Left lung (tissue), 14 donors: ENCODE measurements at places on chromosomes 5 and 9. TPM values are rescaled to one million over a fixed set of nuclear protein-coding genes. Genes with fewer than 3 reads are reported as not detected.

DNA sequence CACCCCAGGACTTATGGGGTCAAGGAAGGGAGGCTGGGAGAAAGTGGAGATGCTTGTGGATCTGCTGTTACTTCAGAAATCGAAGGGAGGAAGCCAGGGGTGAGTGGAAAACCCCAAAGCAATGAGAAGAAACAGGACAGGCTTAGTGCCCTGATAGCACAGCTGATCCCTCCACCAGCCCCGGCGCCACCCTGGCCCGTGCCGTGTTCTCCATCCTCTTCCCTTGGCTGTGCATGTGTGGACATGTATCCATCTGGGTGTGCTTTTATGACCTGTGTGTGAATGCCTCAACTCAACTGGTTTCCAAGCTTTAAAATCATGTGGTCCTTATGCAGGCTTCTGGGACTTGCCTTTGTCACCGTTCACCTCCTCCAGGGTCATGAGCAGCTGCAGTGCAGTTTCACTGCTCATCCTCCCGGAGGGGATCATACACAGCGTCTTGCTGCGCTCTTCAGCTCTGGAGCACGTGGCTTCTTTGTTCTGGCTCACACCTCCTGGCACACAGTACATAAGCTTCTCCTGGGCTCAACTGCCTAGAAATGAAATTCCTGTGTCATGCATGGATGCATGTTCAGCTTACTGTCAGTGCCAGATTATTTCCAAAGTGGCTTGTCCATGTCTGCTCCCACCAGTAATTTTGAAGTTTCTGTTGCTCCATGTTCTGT is 58.2 kb downstream of the IPPK start:
- no peak for DNase-seq

DNA sequence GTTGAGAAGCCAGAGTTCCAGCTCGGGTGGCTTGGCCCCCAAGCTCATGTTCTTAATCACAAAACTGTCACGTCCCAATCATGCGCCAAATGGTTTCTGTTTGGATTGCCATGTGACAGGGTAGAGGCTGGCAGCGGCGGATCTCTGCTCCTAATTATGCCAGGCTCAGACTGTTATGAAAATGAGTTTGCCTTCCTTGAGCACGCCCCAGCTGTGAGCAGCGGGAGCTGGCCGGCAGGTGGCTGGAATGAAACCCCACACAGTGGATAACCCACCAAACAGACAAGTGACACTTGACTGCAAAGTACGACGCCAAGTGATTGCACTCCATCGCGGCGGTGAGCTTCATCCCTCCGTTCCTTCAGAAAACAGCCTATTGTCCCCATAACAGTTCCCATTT is 75.4 kb downstream of the CFAP77 start:
- DNase-seq: no peak

DNA sequence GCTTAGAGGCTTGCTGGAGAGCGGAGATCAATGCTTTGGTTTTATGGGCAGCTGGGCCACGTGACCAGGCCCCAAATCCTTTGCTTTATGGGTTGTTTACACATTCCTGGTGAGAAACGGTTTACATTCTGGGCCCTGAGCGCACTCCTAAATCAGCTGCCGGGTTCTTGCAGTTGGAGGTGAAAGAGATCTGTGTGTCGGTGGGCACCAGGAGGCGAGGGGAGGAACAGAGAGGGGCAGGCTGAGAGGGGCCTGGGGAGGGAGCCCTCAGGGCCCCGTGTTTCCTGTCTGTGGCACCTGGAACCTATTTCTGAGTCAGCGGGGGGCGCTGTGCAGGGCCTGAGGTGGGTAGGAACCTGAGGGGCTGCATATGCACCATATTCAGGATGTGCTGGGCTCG is 63.5 kb upstream of the HAND1 start:
- DNase-seq: no peak

- no peak for DNase-seq
Measured at GRCh38 chr5:102771435-102771834, 16.3 kb downstream of the PAM start.

CBY3 gene
- 0.53 TPM for polyA plus RNA-seq

INSL4 gene
- polyA plus RNA-seq: not detected

KIAA0825 gene
- 6.6 TPM for polyA plus RNA-seq

NUTM2G gene
- 0.82 TPM for polyA plus RNA-seq

SPATA31A3 gene
- not detected for polyA plus RNA-seq

MSH3 gene
- polyA plus RNA-seq: 13.5 TPM
